Activated CD4-positive, alpha-beta T cell treated with anti-CD3 and anti-CD28 coated beads, Interleukin-2, amount 50 U/mL, for 16 hours (primary cell): ENCODE measurements at places on chromosomes 5 and 9.
A peak's percentile ranks its signal among the peaks of the same experiment; 100 is the strongest.

DNA sequence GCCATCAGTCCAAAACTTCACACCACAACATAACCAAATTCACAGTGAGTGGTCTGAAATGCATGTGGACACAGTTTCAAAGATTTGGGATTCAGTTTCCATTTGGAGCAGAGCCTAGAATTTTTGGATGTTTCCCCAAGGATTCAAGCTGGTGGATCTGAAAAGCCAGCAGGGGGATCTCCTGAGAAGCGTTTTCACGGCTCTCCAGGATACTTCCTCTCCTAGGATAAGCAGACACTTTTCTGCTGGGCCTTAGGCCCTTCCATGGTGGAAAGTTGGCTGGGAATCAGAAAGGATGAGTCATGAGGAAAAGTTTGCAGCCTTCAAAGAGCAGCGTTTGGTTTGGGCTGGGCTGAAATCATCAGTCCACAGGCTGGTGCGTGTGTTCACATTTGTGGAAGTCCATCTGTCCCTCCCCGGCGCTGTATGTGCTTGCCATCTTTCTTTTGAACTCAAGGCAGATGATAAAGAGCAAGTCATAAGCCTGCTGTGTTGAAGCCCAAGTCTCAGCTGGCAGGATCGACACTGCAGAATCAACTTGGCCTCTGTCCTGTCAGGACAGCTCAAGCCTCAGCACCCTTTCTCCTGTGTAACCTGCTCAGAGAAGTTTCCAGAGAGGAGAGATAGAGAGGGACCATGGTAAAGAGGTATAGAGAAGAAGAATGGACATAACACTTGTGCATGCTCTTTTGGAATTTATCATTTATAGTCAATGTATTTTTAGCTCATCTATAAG, 152.6 kb upstream of the MSX2 start:
- DNase-seq = no peak

GRCh38 chr5:146848133-146848532, 30.4 kb downstream of the PPP2R2B start:
- no peak for DNase-seq

DNA sequence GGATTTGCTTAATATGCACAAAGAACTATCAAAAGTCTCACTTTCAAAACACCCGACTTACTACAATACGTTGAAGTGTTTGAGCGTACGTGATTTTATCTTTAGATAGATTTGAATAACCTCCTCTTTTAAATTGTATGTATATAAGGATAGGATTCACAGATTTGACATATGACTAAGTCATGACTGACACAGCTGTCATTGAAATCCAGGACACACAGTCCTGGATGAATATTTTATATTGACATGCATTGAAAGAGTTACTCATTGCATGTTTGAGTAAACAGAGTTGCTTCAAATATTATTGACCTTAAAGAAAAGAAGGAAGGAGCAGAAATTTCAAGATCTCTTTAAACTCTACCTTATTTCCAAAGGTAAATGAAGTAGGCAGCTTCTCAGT, 3.3 kb downstream of the MUSK start:
- no peak for DNase-seq

DNA sequence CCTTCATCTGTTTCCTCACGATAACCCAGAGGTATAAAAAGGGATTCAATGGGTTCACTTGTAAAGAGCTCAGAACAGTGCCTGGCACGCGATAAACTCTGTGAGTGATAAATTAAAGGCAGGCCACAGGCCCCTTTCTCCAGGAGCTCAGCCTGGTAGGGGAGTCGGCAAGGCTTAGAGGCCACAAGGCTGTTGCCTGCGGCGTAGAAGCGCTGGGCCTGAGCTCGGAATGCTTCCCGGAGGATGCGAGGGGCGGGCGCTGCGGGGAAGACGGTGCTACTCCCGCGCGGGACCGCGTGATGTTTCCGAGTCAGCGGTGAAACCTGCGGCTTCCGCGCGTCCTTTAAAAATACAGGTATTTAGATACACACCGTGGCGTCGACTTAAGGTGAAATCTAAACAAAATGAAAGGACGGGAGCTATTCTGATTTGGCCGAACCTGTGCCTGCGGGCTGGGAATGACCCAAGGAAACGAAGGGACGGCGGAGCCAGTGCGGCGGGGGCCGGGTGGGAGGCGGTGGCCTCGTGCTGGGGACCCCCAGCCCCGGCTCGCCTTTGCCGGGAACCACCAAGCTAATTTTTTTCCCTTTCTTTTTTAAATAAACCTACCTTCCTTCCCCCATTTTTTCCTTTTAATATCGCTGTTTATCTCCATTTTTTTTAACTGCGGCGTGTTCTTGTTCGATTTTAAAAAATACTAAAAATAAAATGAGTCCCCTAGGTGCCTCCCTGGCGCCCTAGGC, 6.2 kb downstream of the NKX2-5 start:
- DNase-seq = no peak

GRCh38 chr9:14323985-14324650, 10.2 kb upstream of the NFIB start:
- no peak for DNase-seq

- DNase-seq = no peak
Observed at GRCh38 chr5:55634209-55634805, 77.8 kb downstream of the SLC38A9 start.

- no peak for DNase-seq
Observed at GRCh38 chr5:166354332-166354731, 1937.1 kb upstream of the WWC1 start.

DNA sequence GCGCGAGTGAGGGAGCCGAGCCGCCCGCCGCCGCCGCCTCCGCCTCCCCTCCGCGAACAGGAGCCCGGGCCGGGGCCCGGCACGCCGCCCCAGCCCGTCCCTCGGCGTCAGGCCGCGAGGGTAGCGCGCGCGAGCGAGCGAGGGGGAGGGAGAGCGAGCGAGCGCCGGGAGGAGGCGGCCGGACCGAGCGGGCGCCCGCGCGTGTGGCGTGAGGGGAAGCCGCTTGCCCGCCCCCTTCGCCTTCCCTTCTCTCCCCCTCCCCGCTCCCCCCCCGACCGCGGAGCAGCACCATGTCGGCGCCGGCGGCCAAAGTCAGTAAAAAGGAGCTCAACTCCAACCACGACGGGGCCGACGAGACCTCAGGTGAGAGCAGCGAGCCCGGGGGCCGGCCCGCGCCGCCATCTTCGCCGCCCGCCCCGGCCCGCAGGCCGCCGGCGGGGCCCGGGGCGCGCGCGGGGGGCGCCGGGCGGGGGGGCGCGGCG, 312 bp downstream of the SET start:
- no peak for DNase-seq

- DNase-seq = no peak
Observed at GRCh38 chr5:96655085-96655484, 7.1 kb upstream of the CAST start.

DNA sequence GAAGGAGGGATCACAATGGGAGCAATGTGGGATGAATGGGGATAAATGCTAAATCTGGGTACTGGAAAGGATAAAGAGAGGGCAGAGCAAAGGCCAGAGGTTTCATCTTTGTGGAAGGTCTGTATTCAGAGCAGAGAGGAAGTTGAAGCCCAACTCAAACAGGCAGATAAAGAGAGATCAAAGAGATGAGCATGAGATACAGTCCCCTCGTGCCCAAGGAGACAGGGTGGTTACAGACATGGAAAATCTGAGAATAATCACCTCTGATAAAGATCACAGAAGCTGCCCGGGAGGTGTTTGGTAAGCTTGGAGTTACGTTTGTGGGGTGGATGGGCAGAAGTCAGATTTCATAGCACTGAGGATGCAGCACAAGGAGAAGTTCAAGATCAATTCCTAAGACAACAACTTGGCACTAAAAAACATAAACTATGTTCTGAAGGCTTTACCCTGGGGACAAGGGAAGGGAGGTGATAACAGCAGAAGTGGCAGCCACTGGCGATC, 459 bp upstream of the ERAP2 start:
- DNase-seq = peak; percentile 52
